BJ (cell line): ENCODE measurements at places on chromosomes 13 and 19. TPM values are rescaled to one million over a fixed set of nuclear protein-coding genes. Genes with fewer than 3 reads are reported as not detected.

Gene SIGLEC5
- not detected in 2 replicates for polyA plus RNA-seq

Gene NLRP11
- not detected in 2 replicates for polyA plus RNA-seq

Gene ZNF155
- 2.4 and 3.5 TPM in 2 replicates for polyA plus RNA-seq

Gene TRAPPC6A
- polyA plus RNA-seq: 9.7 and 15.0 TPM in 2 replicates

Gene PEG3
- polyA plus RNA-seq: 0.02 and 0.04 TPM in 2 replicates

Gene CGB5
- not detected in 2 replicates for polyA plus RNA-seq

Gene BCAM
- polyA plus RNA-seq: 4.7 and 8.9 TPM in 2 replicates

Gene MYCBP2
- polyA plus RNA-seq: 22.9 and 37.6 TPM in 2 replicates

Gene CASP14
- not detected in 2 replicates for polyA plus RNA-seq

Gene KLK14
- 0.06 TPM in 1 of 2 replicates, not detected in the other for polyA plus RNA-seq

Gene GPR183
- 0.31 and 0.37 TPM in 2 replicates for polyA plus RNA-seq

Gene ZNF560
- polyA plus RNA-seq: 0.38 and 0.96 TPM in 2 replicates

Gene WDR87
- polyA plus RNA-seq: not detected in 2 replicates

Gene RFC3
- polyA plus RNA-seq: 4.6 and 9.4 TPM in 2 replicates

Gene IZUMO2
- polyA plus RNA-seq: not detected in 2 replicates

Gene SPIB
- not detected in 2 replicates for polyA plus RNA-seq

Gene TMPRSS9
- not detected in 2 replicates for polyA plus RNA-seq

Gene HIPK4
- 0.10 and 0.21 TPM in 2 replicates for polyA plus RNA-seq
